ENCODE measurements at places on chromosomes 13 and 19. TPM values are rescaled to one million over a fixed set of nuclear protein-coding genes. Genes with fewer than 3 reads are reported as not detected.

The ZNF763 gene
- total RNA-seq = 3.1 TPM

The GRIK5 gene
- total RNA-seq = 0.05 TPM

DNA sequence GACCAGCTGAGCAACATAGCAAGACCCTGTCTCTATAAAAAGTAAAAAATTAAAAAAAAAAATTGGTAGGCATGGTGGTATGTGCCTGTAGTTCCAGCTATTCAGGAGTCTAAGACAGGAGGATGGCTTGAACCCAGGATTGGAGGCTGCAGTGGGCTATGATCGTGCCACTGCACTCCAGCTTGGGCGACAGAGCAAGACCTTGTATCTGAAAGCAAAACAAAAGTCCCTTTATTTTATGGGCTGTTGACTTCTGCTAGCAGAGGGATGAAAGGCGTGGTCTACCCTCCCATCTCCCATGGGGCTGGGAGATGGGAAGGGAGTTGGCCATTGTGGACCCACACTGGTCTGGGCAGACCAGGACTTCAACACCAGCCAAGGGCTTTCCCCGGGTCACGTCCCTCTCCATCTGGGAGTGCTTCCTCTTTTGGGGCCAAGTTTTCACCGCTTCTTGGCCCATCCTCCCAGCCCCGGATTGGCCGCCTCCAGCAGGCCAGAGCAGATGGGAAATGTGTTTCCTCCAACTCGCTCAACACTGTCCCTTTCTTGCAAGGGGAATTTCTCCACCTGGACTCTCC is 2.2 kb upstream of the TNFSF9 start:
- DNase-seq = peak; percentile 44

The GDF15 gene
- 152 TPM for total RNA-seq

DNA sequence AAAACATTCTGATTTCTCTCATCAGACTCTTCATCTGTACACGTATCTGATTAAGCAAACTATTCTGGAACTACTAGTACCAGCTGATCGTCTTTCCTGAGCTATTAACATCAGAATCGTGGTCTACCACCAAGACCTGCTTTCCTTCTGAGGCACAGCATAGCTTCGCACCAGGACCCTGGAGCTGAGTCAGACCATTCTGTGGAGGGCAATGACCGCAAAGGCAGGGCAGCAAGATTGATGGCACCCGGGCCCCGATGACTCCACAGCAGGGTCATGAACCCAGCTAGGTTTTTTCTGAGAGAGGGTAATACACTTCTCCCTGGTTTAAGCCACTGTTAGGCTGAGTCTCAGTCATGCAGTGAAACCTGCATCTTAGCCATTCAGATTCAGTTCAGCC is 158.7 kb upstream of the GPR12 start:
- no peak for DNase-seq

The ARHGEF18 gene
- 45.3 TPM for total RNA-seq

- DNase-seq = no peak
These were observed 9.7 kb upstream of the ZNF709 start for GRCh38 chr19:12494260-12494860.

DNA sequence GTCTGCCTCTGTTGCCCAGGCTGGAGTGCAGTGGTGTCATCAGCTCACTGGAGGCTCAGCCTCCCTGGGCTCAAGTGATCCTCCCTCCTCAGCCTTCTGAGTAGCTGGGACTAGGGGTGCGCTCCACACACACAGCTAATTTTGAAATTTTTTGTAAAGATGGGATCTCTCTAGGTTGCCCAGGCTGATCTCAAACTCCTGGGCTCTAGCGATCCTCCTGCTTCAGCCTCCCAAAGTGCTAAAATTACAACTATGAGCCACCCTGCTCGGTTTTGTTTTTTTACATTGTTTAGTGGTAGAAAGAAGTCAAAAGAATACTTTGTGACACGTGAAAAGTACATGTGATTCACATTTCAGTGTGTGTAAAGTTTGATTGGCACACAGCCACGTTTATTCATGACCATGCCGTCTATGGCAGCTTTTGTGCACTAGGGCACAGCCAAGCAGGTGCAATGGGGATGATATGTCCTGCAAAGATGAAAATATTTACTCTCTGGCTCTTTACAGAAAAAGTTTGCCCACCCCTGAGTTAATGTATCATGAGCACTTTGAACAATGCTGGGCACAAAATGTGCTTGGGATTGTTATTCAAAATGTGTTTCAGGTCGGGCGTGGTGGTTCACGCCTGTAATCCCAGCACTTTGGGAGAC is 16.2 kb upstream of the NFIC start:
- peak; percentile 67 for DNase-seq

The SRRM5 gene
- 0.05 TPM for total RNA-seq

GRCh38 chr13:25847635-25848626 is 203.9 kb downstream of the SHISA2 start:
- DNase-seq = no peak

DNA sequence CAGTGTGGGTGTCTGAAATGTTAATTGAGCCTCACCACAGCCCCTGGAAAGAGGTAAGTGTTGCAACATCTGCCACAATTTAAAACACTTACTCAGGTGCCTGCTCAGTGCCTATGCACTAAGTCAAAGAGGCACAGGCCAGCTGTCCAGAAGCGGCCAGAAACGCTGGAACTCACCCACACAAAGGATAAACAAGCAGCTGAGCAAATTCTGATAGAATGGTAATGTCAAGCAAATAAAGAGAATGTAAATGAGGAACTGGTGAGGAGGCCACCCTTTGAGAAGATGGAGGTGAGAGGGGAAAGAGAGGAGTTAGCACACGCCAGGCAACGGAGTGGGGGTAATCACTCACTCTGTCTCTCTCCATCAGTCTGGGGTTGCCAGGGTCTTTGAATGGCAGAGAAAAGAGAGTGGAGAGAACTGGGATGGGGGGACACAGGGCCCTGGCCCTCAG is 67.7 kb upstream of the SERP2 start:
- peak; percentile 42 for DNase-seq

GRCh38 chr13:59477011-59477410 is 686.7 kb downstream of the DIAPH3 start:
- peak; percentile 46 for DNase-seq

- DNase-seq = peak; percentile 34
These were observed 396.9 kb downstream of the KCTD12 start for GRCh38 chr13:76489274-76489673.

GRCh38 chr13:101941095-101941783 is 460.6 kb downstream of the FGF14 start:
- no peak for DNase-seq

GRCh38 chr13:87999240-87999700 is 328.1 kb downstream of the SLITRK5 start:
- DNase-seq = no peak

- no peak for DNase-seq
These were observed 2.6 kb upstream of the TUBA3C start for GRCh38 chr13:19184176-19184575.

The ZNF813 gene
- 5.3 TPM for total RNA-seq

DNA sequence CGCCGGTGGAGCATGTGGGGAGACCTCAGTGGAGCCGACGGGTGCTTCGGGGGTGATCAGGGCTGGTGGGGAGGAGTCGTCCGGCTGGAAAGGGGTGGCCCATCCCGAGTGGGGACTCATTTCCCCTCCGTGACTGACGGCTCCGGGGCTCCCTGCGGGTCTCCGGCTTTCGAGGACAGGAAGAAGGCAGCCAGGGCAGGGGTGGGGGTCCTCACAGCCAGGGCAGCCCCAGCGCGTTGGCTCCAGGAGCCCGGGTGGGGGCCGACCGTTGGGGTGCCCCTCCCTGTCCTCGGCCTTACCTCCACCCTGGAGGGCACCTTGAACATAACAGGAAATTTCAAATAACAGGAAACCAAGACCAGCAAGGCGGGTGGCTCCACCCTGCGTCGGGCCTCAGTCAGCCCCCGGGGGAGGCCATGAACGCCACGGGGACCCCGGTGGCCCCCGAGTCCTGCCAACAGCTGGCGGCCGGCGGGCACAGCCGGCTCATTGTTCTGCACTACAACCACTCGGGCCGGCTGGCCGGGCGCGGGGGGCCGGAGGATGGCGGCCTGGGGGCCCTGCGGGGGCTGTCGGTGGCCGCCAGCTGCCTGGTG is at the start of gene S1PR4:
S1PR4 (plus strand) TSS at position 393 of the 596 bp plus-strand sequence; CDS start at position 417, 24 bp downstream.
- DNase-seq = no peak

GRCh38 chr19:17314007-17314593 is 4.7 kb downstream of the DDA1 start:
- DNase-seq = no peak

DNA sequence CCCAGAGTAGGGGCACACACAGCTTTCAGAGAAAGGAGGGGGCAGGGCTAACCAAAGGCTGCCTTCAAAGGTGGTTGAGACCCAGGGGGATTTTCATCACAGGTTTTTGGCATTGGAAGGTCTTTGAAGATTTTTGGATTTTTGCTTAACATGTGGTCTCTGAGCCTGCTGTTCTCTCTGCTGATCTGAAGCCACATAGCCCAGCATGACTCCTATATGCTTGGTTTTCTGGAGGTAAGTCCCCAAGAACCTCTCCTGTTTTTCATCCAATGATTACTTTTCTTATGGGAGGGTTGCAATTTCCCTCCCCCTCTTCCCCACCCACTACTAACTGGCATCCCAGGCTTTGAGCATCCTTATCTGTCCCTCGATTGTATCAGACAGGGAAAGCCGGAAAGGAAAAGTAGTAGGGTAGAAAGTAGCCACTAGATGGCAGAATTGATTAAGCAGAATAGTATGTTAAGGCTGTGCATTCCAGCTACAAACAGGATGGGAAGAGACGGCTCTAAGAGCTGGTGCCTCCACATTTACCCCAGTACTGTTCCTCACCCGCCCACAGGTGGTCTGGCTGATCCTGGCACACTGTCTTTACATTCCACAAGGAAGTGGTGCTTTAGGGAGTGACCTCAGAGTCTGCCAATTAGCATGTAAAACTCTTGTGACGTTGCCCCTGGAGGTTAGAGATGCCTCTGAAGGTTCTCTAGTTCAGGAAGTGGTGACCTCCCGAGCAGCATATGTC is 218.9 kb upstream of the EDNRB start:
- DNase-seq = peak; percentile 82

DNA sequence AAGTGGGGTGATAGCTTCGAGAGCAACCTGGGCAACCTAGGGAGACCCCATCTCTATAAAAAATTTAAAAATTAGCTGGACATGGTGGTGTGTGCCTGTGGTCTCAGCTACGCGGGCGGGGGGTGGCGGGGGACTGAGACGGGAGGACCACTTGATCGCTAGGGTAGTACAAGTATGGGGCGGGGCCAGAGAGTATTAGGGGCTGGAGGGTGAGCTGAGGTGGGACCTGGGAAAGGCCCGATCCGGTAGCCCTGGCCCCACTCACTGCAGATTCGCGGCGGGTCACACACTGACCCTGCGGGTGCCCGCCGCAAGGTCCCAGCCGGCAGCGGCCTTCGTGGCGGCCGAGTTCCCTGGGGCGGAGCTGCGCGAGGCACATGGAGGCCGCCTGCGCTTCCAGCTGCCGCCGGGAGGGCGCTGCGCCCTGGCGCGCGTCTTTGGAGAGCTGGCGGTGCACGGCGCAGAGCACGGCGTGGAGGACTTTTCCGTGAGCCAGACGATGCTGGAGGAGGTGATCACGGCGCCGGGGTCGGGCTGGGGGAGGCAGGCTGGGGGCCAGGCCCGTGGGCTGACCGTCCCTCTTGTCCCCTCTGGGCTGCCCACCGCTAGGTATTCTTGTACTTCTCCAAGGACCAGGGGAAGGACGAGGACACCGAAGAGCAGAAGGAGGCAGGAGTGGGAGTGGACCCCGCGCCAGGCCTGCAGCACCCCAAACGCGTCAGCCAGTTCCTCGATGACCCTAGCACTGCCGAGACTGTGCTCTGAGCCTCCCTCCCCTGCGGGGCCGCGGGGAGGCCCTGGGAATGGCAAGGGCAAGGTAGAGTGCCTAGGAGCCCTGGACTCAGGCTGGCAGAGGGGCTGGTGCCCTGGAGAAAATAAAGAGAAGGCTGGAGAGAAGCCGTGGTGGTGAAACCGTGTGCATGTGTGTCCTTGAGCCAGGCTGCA is 2.0 kb upstream of the ARHGAP45 start:
- DNase-seq = peak; percentile 85

- DNase-seq = no peak
These were observed 50.9 kb upstream of the ATP11A start for GRCh38 chr13:112638919-112639318.

- no peak for DNase-seq
These were observed 489.3 kb downstream of the GPC6 start for GRCh38 chr13:93715866-93716265.

GRCh38 chr19:15631817-15632216 is 8.9 kb upstream of the CYP4F3 start:
- DNase-seq = peak; percentile 47

DNA sequence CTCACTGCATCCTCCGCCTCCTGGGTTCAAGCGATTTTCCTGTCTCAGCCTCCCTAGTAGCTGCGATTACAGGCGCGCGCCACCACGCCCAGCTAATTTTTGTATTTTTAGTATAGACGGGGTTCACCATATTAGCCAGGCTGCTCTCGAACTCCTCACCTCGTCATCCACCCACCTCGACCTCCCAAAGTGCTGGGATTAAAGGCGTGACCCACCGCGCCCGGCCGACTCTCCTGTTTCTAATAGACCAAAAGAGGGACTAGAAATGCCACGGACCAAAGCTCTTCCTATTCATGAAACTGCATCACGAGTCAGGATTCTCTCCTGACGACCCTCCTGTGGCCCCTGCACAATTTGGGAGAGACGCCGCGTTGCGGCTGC is 563 bp downstream of the ZNF43 start:
- no peak for DNase-seq

The SERTM1 gene
- total RNA-seq = 0.17 TPM

The LILRB2 gene
- total RNA-seq = not detected

The CBLC gene
- total RNA-seq = not detected

The LHB gene
- total RNA-seq = not detected

DNA sequence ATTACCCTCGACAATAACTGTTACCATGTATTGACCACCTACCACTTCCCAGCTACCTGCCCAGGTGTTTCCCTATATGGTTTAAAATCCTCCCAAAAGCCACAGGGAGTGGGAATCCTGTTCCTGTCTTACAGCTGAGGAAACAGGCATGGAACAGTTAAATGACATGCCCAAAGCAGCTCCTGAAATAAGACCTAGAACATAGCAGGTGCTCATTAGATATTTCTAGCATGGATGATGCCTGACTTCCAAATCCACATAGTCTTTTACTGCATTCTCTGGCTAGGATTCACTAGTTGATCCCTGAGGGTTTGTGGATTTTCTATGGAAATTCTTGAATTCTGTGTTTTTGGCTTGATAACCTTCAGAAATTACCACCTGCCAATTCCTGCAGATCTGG is 13.0 kb downstream of the KCNN4 start:
- no peak for DNase-seq

DNA sequence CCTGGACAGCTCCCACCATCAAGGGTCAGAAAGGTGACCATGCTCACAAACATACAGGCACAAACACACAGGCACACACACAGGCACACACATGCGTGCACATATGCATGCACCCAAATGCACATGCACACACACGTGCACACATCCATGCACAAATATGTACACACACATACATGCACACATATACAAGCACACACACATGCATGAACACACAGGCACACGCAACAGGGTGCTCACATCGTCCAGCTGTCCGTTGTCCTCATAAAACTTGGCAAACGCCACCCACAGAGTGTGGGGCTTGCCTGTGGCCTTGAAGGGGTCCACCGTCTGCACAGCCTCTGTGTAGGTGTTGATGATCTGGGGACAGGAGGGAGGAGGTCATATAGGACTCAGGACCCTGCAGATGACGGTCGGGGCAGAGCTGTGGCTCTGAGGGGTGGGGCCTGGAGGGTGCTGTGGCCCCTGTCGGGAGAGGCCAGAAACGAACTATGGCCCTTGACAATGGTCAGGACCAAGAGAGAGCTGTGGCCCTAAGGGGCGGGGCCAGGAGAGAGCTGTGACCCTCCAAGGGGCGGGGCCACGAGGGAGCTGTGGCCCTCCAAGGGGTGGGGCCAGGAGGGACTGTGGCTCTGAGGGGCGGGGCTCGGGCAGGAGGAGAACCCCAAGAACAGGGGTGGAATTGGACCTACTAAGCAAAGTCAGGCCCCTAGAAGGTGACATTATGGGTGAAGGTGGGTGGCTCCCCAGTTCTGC is 6.2 kb downstream of the XAB2 start:
- no peak for DNase-seq

Measured in dermis blood vessel endothelial cell (primary cell).